ENCODE measurements at places on chromosomes 3 and 15.

DNA sequence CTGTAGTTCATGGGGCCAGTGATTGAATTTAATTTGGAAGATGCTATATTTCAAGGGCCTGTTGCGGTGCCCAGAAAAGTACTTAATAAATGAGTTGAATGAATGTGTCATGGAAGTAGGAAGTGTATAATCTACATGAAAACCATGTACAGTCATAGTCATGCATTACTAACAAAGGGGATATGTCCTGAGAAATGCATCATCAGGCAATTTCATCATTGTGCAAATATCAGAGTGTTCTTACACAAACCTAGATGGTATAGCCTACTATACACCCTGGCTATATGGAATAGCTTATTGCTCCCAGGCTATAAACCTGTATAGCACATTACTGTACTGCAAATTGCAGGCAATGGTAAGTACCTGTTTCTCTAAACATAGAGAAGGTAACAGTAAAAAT, 10.7 kb upstream of the MYO5C start:
- H3K4me1 ChIP-seq, result peaks cover 7% of the 10 kb centered on the region
- no peak for DNase-seq
- H3K4me3 ChIP-seq, result no peak overlapping the region
- no peaks in the 10 kb centered on the region for H3K36me3 ChIP-seq
- no peak overlapping the region for H3K27ac ChIP-seq
- no peaks in the 10 kb centered on the region for H3K27me3 ChIP-seq

DNA sequence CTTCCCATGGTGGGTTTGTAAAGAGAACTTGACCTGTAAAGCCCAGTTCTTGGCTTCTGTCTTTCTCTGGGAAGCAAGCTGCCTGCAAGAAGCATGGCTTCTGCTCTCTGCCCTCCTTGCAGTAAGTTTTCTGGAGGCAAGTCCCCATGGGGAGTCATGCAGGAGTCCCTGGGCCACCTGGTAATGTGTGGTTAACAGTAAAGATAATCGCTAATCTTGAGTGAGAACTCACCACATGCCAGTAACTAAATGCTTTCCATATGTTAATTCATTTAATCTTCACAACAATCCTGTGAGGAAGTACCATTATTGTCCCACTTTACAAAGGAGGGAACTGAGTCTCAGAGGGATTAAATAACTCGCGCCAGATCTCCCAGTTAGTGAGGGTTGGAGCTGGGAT, 4.2 kb downstream of the CAPN3 start:
- no peak for DNase-seq
- no peaks in the 10 kb centered on the region for H3K27me3 ChIP-seq
- H3K27ac ChIP-seq, result no peak overlapping the region
- H3K4me3 ChIP-seq, result no peak overlapping the region
- peaks cover 6% of the 10 kb centered on the region for H3K36me3 ChIP-seq

GRCh38 chr15:54226455-54226854, 248.2 kb downstream of the UNC13C start:
- H3K4me3 ChIP-seq, result no peak overlapping the region
- no peaks in the 10 kb centered on the region for H3K36me3 ChIP-seq
- no peaks in the 10 kb centered on the region for H3K27me3 ChIP-seq
- no peak overlapping the region for H3K27ac ChIP-seq

DNA sequence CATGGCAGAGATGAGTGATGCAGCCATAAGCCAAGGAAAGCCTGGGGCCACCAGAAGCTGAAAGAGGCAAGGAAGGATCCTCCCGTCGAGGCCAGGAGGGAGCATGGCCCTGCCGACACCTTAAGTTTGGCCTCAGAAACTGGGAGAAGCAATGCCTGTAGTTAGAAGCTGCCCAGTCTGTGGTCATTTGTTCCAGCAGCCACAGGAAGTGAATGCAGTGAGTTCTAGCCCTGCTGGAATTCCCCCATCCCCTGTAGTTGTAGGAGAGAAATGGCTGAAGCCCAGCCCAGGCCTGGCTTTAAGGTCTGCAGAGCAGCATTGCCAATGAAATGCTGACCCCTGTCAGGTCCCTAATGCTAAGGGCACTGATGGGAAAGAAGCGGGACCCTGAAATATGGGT, 12.2 kb upstream of the CHSY1 start:
- no peak for DNase-seq
- H3K27ac ChIP-seq, result no peak overlapping the region
- H3K4me3 ChIP-seq, result no peak overlapping the region

GRCh38 chr3:97235611-97236315, 421.4 kb downstream of the EPHA6 start:
- no peak overlapping the region for H3K27ac ChIP-seq
- no peak for DNase-seq
- no peaks in the 10 kb centered on the region for H3K36me3 ChIP-seq
- no peaks in the 10 kb centered on the region for H3K27me3 ChIP-seq
- H3K4me3 ChIP-seq, result no peak overlapping the region
- H3K4me1 ChIP-seq, result peaks cover 13% of the 10 kb centered on the region

DNA sequence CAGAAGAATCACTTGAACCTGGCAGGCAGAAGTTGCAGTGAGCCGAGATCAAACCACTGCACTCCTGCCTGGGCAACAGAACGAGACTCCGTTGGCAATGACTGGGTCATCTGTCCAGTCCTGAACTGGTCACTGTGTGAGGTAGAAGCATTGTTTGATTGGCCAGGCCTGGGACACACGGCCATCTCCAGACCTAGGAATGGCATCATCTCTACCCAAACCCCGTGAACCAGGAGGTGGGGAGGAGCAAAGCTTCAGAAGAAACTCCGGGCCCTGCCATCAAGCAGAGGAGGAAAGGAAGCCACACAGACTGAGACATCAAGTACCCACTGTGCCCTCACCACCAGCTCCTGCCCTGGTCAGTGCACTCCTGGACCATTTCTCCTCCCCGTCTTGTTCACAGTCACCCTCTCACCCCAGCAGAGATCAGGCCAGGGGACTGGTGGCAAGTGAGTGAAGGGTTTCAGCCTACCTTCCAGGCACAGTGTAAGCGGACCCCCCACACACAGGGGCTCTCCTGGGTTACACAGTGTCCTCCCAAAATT, 31.6 kb downstream of the GOLGA6L2 start:
- DNase-seq, result no peak
- no peaks in the 10 kb centered on the region for H3K36me3 ChIP-seq
- no peaks in the 10 kb centered on the region for H3K4me1 ChIP-seq
- H3K4me3 ChIP-seq, result no peak overlapping the region
